ENCODE measurements at places on chromosomes 1 and 21.

GRCh38 chr1:40855513-40855912 lies 6.7 kb downstream of the CITED4 start:
- DNase-seq, result no peak

DNA sequence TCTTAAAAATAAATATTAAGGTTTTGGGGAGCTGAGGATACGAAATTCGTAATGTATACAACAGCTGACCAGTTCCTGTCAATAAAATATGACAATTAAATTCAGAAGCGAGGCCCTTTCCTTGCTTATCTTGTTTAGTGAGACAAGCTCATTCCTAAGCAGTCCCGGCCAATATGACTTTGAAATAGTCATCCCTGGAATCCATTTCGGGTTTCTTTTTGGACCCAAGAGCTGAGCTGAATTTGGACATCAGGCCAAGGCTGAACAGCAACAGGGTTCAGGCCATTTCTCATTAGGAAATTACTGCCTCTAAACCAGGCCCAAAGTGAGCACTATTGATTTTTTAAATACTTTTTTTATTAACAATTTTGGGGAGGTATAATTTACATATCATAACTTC lies 17.3 kb upstream of the FMN2 start:
- DNase-seq, result no peak

DNA sequence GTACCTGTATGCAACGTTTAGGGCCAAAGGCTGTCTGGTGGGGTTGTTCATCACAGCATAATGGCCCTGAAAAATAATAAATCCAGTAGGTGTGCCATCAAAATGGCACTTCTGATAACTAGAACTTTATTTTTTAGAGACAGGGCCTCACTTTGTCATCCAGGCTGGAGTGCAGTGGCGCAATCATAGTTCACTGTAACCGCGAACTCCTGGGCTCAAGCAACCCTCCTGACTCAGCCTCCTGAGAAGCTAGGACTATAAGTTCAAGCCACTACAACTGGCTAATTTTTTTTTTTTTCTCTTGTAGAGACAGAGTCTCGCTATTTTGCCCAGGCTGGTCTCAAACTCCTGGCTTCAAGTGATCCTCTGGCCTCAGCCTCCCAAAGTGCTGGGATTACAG lies 4.7 kb downstream of the SNAPIN start:
- no peak for DNase-seq

GRCh38 chr1:21829294-21829693 lies 17.2 kb downstream of the LDLRAD2 start:
- DNase-seq, result no peak

- no peak for DNase-seq
Measured at GRCh38 chr1:186897008-186897407, 68.3 kb downstream of the PLA2G4A start.

DNA sequence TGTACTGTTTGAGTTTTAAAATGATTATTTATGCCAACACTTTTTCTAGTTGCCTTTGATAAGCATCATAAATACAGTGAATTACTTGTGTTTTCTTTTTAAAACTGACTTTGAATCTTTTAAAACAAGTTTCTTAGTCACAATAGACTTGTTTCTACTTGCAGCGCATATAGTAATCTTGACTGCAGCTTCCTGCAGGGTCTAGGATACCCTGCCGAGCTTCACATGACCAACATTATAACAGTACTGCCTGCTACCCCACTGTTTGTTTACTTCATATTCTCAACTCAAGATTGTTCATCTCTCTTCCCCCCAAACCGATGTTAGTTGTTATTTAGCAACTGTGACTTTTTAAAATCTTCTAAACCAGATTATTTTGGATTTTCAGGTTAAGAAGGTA lies 751.3 kb upstream of the NEGR1 start:
- no peak for DNase-seq

DNA sequence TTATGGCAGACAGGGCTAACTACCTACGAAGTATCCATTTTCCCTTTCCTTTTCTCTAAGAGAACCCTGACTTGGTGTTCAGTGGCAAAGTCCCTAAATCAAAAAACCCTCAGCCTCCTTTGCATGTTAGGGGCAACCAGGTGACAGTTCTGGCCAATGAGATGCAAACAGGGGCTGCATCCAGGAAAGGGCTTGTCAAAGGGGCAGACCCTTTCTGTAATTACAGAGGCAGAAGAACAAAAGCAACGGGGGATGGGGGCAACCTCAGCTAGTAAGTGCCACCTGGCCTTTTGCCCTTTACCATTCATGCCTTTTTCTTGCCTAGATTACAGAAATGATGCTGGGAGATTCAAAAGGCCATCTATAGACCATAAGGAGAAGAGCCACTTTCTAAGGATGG lies 34.4 kb downstream of the GLUL start:
- DNase-seq, result no peak

- DNase-seq, result no peak
Measured at GRCh38 chr1:202291961-202292712, 49.6 kb downstream of the UBE2T start.

DNA sequence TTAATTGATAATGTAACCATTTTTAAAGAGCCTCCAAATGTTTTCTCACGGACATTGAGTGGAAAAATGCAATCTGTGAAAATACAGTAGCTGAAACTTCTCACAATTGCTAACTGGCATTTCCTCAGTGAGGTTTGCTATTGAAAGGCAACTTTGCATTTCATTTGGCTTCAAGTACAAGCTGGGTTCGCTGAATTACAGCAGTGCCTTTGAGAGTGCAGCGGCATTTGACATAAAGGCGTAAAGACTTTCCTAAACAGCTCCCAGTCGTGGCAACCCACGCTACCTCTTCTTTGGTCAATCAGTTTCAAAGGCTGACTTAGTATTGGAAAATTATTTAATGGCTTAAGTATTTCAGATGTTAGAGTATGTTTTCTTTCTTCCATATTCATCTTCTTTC lies 39.3 kb upstream of the ZBTB18 start:
- DNase-seq, result no peak

DNA sequence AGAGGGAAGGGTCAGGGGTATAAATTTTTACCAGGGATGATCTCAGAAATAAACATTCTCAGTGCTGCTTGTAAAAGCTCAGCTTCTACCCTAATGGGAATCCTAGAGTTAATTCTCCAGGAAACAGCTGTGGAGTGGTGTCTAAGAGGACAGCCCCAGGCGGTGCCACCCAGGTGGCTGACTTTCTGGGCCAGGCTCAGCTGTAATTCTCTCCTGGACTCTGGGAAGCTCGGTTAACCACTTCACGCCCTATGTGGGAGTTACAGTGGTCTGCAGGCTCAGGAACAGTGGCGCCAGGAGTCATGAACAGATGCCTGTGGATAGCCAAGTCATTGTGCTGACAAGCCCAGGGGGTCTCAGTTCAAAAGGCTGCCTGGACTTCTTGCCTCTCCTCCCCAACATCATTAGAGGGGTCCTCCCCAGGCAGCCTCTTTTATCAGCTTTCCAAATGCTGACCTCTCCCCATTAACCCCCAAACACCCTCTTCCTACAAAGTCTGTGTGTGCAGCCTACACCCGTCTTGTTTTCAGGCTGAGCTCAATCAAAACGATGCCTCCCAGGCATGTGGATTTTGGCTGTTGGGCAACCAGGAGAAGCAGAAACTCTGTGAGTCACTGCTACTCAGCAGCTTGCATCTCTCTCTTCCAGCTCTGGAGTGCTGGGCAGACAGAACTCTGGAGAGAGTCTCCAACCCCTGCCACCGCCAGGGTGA lies 1.2 kb downstream of the HHIPL2 start:
- DNase-seq, result peak; percentile 30

GRCh38 chr1:25747046-25747719 lies 52.8 kb upstream of the SELENON start:
- DNase-seq, result no peak

GRCh38 chr1:167339405-167339804 lies 118.7 kb downstream of the POU2F1 start:
- DNase-seq, result no peak

- DNase-seq, result no peak
Measured at GRCh38 chr1:21264898-21265297, 25.4 kb downstream of the ECE1 start.

GRCh38 chr1:167820684-167821355 lies 93.1 kb downstream of the ADCY10 start:
- no peak for DNase-seq

DNA sequence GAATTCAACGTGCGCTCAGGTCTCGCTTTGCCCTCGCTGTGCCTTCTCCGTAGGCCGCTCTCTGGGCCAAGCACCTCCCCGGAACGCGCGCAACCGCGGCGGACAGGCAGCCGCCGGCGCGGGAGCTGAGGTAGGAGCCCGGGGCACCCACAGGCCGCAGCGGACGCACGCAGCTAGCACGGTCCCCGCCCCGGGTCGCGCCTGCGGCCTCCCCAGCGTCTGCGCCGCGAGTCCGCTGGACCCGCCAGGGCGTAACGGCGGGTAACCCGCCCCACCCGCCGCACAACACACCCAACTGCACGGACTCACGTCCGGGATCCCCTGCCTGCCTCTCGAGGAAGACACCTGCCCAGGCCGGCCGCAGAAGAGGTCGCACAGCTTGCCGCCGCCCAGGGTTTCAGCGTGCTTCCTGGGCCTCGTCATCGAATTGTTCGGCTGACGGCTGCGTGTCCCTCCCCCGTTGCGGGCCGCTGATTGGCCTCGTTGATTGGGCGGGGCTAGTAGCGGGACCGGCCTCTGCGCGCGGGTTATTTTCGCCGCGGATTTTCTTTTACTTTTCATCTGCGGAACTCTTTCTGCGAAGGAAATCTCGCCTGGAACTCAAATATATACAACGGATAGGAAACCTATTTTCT lies at the start of gene CLCC1:
Gene CLCC1 (minus strand): TSS at position 433 of the 635 bp plus-strand sequence. CDS start 13,047 bp downstream, outside the sequence.
- DNase-seq, result peak; percentile 67

- peak; percentile 46 for DNase-seq
Measured at GRCh38 chr1:12052008-12052573, 11.0 kb upstream of the TNFRSF8 start.

DNA sequence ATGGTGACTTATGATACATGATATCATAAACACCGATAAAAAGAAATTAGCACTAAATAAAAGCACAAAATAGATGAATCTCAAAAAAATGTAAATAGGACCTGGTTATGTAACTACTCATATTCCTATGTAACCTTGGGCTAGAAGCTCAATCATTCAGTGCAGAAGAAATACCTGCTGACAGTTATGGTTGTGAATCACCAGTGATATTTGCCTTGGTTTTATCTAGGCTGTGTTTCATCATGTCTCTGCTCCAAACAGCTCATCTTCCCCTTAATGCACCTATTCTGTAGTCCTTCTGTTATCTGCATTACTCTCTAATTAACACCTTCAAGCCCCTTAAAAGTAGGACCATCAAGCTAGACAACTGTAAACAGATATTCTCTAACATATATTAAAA lies 16.3 kb upstream of the PIGC start:
- no peak for DNase-seq

DNA sequence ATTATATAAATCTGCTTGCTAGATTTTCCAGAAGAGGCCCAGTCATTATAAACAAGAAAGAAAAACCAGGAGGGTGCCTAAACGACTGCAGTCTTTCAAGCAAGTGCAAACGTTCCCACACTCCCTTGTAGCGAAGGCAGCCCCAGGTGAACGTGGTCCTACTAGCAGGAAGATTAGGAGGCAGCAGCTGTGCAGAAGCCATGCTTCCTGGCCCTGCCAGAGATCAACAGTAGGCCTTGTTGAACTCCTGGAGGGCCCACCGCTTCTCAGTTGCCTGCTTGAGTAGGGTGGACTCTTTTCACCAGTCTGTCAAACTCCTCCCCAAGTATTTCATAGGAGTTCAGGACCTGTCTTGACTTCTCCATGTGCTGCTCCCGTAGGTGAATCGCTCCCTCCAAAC lies 163.0 kb upstream of the GORAB start:
- DNase-seq, result no peak

DNA sequence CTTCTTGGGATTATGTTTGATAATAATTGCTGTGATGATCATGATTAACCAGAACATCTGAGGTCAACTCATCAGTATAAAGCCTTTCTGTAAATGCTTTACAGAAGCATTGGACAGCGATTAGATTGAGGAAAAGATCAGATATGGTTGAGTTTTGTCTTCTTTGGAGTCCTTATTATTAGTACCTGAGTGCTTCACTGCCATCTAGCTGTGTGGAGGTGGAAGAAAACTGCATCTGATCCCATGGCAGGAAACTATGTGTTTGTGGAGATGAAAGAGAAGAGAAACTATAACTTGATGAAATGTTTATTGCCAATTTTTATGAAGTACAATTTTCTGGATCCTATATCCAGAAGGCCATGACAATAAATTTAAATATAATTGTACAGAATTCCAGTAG lies 11.4 kb downstream of the FLG2 start:
- no peak for DNase-seq

- peak; percentile 31 for DNase-seq
Measured at GRCh38 chr21:45142469-45143308, 68.3 kb downstream of the ADARB1 start.

GRCh38 chr1:179702946-179703539 lies 40.0 kb upstream of the FAM163A start:
- no peak for DNase-seq

DNA sequence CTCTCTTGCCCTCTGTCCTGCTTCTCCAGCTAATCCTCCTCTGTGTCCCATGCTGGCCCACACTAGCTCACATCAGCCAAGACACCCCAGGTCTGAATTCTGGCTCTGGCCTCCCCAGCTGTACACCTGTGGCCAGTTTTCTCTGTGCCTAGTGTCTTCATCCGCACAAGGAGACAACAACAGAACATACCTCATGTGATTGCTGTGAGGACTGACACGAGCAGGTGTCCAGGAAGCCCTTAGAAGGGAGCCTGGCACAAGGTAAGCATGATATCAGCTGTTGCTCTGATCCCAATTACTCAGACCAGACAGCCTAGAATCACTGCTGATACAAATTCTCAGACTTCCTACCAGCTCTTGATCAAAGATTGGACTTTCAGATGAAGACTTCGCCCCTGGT lies 71.2 kb upstream of the GJB5 start:
- DNase-seq, result no peak

DNA sequence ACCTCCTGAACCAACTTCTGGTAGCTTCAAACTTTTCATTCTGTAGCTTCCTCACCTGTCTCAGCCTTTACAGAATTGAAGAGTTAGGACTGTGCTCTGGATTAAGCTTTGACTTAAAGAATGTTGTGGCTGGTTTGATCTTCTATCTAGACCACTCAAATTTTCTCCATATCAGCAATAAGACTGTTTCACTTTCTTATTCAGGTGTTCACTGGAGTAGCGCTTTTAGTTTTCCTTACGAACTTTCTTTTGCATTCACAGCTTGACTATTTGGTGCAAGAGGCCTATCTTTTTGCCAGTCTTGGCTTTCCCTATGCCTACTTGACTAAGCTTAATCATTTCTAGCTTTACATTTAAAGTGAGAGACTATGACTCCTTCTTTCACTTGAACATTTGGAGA lies 31.5 kb downstream of the FGGY start:
- no peak for DNase-seq
